Fibroblast of upper back skin (primary cell): ENCODE measurements at places on chromosomes 11 and 22.

GRCh38 chr11:125272821-125273220 is 108.3 kb downstream of the PKNOX2 start:
- DNase-seq: no peak

GRCh38 chr11:75767228-75767572 is 1.4 kb upstream of the DGAT2 start:
- no peak for DNase-seq

- DNase-seq: no peak
Observed at GRCh38 chr11:129703846-129704245, 111.8 kb upstream of the TMEM45B start.

- DNase-seq: no peak
Observed at GRCh38 chr11:95379479-95379878, 148.5 kb upstream of the SESN3 start.

- DNase-seq: no peak
Observed at GRCh38 chr11:71325418-71326327, 73.3 kb upstream of the SHANK2 start.

- DNase-seq: no peak
Observed at GRCh38 chr11:120499088-120499487, 12.5 kb upstream of the GRIK4 start.

DNA sequence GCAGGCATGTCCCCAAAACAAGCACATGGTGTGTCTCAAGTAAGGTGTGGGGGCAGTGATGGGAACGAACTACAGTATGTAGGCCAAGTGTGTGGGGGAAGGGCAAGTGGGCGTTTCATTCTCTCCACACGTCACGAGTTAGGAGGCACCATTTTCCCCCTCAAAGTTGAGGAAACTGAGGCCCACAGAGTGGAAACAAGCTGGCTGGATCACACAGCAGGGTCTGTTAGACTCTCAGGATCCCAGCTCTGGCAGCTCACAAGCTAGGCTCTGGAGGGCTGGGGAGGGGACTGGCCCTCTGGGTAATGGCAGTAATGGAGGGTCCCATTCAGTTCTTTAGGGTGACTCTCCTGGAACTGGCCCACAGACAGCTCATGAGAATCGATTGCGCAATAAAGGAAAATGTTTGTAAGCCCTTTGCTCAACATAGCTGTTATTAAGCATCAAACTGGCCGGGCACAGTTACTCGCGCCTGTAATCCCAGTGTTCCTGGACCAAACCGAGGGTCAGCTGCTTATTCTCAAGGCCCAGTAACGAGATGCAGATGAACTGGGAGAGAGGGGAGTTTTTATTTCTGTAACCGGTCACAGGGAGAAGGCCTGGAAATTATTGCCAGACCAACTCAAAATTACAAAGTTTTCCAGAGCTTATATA is 24.1 kb upstream of the TUB start:
- DNase-seq: peak; percentile 45

- no peak for DNase-seq
Observed at GRCh38 chr22:17109113-17109865, 11.9 kb downstream of the TMEM121B start.

- peak; percentile 23 for DNase-seq
Observed at GRCh38 chr11:7060868-7061267, 27.9 kb upstream of the RBMXL2 start.

DNA sequence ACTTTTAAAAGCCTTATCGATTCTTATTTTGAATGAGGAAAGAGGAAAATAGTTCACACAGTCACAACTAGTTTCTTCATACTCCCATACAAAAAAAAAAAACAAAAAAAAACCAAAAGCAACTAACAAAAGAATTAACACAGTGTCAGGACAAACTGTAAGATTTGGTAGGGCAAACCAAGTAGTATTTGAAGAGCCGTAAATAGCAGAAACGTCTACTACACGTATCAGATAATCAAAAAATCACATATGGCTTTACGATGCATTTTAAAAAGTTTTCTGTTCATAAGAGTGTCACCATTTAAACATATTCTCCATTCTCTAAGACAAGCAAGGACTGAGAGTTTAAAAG is 2.3 kb downstream of the PICALM start:
- DNase-seq: no peak

GRCh38 chr11:124190298-124191139 is 7.4 kb downstream of the OR10D3 start:
- no peak for DNase-seq

- no peak for DNase-seq
Observed at GRCh38 chr11:59801981-59802638, 8.5 kb downstream of the MRPL16 start.

- DNase-seq: no peak
Observed at GRCh38 chr11:69078930-69079605, 30.3 kb downstream of the TPCN2 start.

- DNase-seq: peak; percentile 31
Observed at GRCh38 chr11:44627911-44628729, 62.7 kb downstream of the CD82 start.

DNA sequence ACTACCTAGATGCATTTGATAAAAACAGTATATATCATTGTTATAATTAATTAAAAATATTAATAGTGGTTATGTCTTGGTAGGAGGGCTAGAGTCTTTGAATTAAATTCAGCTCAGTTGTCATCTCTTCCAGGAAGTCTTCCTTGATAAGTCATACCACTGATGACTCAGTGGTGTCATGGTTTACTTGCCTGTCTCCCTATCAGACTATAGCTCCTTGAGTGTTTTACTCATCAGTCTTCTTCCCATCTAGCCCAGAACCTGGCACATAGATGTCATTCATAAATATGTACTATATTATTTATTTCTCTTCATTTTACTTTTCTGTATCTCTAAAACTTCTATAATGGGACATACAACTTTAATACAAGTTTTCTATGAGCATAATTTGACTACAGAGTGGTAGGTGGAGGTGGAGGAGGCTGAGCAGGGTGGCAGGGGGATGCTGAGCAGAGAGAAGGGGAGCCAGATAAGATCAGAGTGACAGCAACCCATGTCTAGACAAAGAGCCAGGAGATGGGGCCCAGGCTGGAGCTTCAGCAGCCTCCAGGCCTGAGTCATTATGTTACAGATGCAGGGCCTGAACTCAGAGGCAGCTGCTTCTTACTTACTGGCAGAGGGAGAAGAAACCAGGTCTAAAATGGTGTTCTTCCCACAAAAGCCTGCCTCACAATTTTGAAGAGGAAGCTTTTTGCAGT is 82.3 kb upstream of the PHOX2A start:
- DNase-seq: peak; percentile 71
